ENCODE measurements at places on chromosomes 1 and 21.

DNA sequence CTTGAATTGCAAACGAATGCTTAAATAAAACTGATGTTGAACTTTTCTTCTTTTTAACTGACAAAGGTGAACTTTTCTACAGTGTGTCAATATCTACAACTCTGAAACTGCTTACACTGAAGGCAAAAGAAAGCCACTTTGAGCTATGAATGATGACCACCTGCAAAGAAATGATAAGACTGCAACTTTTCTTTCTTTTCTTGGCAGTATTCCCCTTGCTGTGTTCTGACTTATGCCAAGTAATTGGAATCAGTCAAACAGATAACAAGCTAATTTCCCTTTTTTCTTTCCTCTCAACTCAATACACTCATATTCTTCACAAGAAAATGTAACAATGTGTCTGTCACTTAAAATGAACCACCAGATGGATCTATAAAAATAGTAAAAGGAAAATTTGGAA lies 588.1 kb upstream of the BRINP3 start:
- no peak for DNase-seq

DNA sequence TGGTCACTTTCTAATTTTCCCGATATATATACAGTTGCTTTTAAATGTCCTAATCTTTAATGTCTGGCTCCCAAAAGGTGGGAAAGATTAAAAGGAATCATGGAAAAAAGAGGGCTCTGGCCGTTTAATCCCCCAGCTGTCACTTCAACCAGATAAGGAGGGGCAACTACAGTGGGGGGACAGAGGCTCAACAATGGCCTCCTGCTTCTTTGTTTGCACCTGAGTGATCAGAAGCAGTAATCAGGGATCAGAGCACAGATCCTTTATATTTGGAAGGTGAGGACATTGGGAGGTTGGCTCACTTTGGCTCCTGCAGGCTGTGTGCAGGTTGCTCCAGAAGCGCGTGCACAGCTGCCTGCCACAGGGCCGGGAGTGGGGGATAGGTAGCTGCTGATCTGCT lies 212.8 kb downstream of the FMN2 start:
- no peak for DNase-seq

GRCh38 chr1:83499998-83500397 lies 498.9 kb downstream of the TTLL7 start:
- DNase-seq: no peak

DNA sequence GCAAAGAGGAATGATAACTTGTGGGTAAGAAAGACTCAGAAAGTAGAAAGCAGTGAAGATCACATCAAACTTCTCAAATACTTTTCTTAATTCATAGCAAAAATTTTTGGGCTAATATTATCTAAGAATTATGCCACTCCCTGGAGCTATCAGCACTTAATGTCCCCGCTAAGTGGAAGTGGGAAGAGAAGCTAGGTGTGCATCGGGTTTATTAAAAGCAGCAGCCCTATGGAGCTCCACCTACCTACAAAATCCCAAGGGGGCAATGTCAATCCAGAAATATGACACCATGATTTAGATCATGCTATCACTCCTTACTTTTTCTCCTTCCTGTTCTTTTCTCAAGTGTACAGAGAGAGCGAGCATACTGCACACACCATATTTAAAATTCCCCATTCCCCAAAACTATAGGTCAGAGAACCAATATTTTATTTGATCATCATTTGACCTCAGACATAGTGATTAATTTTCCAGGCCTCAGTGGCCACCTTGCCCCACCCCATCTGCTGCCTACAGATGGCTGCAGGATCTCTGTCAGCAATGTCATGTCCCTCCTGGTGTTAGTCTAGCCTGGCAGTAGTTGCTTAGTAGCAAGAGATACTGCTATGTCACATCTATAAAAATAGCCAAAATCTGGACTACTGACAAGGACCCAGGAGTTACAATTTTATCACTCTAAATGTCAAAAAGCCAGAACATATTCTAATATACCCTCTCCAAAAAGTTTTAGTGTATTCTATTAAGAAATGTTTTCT lies 66.6 kb downstream of the MAP3K21 start:
- no peak for DNase-seq

DNA sequence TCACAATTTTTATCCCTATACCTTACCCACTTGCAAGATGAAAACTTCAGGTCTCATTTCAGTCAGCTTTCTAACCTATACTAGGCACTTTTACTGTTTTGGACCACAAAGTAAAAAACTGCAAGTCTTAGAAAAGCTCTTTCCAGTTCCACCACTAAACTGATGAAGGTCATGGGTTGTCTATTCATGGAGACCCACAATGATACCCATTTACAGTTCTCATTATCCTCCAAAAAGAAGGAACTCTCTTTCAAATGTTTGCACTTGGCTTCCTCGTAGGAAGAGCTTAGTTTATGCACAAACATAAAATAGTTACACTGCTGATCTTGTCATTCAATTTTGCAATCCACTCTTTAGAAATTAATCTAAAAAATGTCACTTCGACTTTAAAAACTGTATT lies 9.3 kb downstream of the ZNF281 start:
- no peak for DNase-seq

DNA sequence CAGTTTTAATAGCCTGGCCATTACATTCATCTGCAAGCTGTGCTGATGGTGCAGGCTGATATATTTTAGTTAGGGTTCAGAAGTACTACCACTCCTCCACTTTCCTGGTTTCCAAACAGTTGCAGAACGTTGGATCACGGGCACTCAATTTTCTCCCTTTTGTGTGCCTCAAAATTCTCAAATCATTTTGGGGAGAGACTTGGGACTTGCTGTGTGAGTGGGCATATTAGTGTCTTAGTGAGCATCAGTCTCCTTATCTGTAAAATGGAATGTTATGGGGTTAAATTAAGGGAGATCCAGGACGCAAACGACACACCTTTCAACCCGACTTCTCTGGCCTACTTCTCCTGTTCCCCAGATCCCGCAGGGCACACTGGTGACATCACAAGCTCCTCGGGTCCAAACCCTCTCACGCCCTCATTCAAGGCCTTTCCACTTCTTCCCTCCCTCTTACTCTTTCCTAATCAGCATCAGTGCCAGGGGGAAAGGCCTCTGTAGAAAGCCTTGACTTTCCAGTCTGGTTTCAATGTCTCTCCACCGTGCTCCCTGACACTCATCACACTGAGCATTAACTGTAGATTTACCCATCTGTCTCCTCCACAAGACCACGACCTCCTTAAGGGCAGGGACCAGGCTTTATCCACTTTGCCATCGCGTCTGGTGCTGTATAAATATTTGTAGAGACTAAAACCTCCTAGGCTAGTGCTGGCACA lies 1.2 kb downstream of the PIGP start:
- no peak for DNase-seq

- no peak for DNase-seq
These were observed 4.8 kb upstream of the ANKRD65 start for GRCh38 chr1:1425753-1426495.

DNA sequence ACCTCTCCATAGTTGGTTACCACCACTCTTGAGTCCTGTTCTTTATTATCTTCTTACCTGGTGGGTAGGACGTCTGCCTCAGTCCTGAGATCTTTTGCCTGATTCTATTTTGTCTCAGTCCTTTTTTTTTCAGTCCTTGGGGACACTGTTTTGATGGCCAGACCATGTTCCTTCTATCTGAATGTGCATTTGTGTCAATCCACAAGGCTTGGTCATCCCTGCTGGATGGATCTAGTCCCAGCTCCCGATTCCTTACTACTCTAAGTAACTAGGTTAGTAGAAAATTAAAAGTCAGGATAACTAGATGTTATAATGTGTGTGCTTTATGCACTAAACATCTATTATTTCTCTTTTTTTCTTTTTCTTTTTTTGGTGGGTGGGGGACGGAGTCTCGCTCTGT lies 28.1 kb upstream of the AK4 start:
- DNase-seq: no peak

- DNase-seq: no peak
These were observed 14.3 kb downstream of the NPL start for GRCh38 chr1:182803846-182804245.

GRCh38 chr1:44218503-44219300 lies 5.4 kb downstream of the DMAP1 start:
- no peak for DNase-seq

DNA sequence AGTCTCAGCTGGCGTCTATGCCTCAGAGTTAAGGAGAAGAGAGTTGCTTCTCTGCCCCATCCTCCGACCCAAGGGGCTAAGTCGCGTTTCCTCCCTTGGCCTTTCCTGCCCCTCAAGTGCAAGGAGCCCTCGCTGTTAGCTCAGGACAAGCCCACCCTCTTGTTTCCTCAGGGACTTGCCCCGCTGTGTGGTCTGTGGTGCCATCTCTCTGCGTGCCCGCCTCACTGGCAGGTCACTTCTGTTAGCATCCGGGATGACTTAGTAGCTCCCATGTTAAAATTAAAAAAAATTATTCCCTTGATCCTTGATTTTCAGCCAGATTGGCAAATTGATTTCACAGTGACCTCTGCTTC lies 96.5 kb downstream of the PCBP3 start:
- DNase-seq: no peak

GRCh38 chr21:35344582-35344981 lies 295.5 kb upstream of the RUNX1 start:
- DNase-seq: no peak

DNA sequence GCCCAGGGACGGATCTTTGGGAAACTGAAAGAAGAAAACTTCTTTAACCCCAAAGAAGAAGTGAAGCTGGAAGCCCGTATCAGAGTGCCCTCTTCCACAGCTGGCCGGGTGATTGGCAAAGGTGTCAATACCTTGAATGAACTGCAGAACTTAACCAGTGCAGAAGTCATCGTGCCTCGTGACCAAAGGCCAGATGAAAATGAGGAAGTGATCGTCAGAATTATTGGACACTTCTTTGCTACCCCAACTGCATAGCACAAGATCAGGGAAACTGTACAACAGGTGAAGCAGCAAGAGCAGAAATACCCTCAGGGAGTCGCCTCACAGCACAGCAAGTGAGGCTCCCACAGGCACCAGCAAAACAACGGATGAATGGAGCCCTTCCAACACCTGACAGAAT lies 114.0 kb downstream of the NBPF12 start:
- no peak for DNase-seq

DNA sequence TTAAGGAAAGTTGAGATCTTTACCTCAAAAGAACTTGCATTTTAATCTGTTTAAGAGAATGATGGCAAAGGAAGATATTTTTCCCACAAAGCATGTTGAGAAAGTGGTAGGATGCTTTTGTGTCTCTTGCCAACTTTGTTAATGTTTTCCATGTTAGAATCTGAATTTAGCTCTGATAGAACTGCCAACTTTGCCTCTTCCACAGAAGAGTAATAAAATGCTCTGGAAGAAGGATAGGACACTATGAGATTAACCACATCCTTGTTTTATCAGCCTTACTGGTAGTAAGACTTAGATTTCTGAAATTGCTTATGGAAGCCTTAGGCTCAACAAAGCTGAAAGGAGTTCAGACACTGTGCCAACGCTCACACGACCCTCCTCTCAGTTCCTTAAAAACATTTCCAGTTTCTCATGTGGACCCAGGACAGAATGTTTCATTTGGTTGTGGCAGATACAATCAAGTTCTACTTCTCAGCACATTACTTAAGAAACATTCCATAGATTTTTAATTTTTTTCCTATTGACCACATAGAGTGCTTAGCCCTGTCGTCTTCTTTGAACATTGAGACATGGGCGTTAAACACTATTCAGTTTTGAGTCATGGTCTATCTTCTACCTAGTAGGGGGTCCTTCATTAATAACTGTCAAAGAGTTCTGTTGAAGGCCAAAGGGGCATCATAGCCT lies 59.0 kb downstream of the MTR start:
- no peak for DNase-seq

GRCh38 chr1:45995298-45995697 lies 137.1 kb downstream of the PIK3R3 start:
- no peak for DNase-seq

DNA sequence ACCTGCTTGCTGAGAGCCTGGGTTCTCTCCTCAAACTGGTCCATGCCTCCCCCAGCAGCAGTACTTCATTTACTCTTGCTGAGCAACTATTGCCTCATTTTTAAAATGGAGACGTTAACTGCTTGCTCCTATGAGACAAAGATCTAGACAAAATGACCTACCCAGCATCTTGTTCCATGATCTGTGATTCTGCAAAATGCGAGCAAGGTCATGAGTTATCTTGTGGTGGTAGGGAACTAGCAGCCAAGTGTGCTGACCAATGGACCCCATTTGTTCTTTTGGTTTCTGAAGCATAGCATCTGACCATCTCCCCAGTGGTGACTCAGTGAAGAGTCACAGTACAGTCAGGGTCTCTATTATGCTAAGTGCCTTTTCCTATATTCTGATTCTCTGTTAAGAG lies 40.4 kb downstream of the TBX15 start:
- no peak for DNase-seq

DNA sequence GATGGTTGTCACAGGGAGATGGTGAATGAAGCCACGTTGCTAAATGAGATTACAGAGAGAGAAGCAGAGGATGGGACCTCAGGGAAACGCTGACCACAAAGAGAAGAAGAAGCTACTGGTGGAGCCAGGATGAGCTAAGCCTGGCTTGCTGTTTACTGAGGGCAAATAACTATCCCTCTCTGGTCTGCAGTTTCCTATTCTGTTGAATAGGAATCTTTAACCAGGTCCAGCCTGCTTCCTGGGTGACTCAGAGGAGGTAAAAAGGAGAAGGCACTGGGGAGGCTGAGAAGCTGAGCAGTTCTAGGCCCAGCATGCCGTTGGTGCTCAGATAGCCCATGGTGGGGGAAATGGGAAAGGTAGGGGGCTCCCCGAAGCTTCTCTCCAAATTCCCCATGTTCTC lies 29.6 kb downstream of the DMBX1 start:
- no peak for DNase-seq

DNA sequence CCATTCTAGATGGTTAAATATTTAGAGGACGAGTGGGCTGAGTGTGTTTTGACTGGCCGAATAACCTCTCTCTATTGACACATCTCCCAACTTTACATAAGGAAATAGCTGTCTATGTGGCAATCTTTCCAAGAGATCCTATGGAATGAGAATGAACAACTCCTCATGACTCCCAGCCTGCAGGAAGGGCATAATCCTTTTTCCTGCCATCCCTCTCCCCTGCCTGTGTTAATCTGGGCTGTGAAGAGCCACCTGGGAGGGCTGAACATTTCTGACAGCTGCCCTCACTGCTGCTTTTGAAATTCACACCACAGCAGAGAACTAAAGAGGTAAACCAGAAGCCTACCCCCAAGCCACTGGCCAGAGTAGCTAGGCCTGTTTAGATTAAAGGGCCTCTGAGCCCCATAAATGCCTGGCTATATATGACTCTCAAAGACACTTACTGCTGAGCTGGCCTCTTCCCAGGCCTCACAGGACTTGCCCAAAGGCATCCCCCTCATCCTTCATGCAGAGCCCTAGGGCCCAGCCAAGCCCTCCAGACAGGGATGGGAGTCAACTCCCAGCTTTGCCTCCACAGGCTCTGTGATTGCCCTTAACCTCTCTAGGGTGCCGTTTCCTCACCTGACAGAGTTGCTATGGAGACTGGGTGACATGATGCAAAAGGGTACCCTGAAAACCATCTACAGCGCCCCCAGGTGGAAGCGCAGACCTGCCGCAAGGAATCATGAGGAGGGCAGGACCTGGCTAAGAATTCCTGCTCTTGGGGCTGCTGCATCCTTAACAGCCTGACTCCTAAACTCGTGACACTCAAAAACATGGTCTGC lies 42.0 kb upstream of the LDLRAP1 start:
- no peak for DNase-seq

Measured in stimulated activated CD8-positive, alpha-beta memory T cell treated with anti-CD3 and anti-CD28 coated beads, Interleukin-15, amount 100 ng/mL, for 1 hour (primary cell).